ENCODE measurements at places on chromosomes 1 and 21.

- DNase-seq: no peak
These were observed 87.9 kb upstream of the HMCN1 start for GRCh38 chr1:185646202-185646683.

DNA sequence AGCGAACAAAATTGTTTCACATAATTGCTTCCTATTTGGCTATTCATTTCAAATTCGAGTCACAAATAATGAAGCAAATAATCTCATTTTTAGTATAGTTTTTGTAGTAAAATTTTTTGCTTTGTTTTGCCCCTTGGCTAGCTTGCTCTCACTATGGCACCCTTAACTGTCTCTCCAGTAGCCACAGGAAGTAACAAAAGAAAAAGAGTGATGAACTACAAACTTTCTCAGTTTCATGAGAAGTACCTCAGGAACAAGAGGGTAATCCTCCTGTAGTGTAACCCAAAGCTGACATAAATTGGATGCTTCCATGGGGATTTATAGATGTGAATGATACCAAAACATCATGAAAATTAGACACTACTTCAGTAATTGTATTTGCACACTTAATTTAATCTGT, 242.9 kb downstream of the BARHL2 start:
- DNase-seq: no peak

GRCh38 chr1:207960346-207960745, 49.4 kb upstream of the CD34 start:
- DNase-seq: no peak

GRCh38 chr1:150661156-150661555, 31.7 kb upstream of the ENSA start:
- DNase-seq: no peak

- DNase-seq: no peak
These were observed 54.1 kb upstream of the GPR37L1 start for GRCh38 chr1:202068596-202068995.

DNA sequence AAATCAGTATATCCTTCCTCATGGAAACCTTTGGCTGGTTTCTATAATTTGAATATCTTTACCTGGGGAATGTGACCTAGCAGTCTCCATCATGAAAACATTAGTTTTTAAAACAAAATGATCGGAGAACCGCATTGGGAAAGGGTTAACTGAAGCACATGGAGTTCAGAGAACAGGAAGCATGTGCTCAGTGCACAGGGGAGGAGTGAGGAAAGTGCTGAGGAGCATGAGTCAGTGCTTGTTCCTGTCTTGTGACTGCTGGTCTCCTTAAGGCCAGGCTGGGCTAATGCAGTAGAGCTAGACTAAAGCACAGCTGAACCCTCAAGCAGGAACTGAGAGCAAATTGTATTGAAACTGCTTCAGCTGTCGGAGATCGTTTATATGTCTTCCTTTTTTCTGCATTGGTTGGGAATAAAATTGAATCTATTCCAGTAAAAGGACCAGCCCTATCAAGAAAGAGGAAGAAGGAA, 5.8 kb downstream of the IFI16 start:
- peak; percentile 38 for DNase-seq

- DNase-seq: no peak
These were observed 83.5 kb downstream of the ATP5PO start for GRCh38 chr21:33831962-33832659.

GRCh38 chr21:28215214-28215954, 777.3 kb downstream of the LTN1 start:
- DNase-seq: no peak

DNA sequence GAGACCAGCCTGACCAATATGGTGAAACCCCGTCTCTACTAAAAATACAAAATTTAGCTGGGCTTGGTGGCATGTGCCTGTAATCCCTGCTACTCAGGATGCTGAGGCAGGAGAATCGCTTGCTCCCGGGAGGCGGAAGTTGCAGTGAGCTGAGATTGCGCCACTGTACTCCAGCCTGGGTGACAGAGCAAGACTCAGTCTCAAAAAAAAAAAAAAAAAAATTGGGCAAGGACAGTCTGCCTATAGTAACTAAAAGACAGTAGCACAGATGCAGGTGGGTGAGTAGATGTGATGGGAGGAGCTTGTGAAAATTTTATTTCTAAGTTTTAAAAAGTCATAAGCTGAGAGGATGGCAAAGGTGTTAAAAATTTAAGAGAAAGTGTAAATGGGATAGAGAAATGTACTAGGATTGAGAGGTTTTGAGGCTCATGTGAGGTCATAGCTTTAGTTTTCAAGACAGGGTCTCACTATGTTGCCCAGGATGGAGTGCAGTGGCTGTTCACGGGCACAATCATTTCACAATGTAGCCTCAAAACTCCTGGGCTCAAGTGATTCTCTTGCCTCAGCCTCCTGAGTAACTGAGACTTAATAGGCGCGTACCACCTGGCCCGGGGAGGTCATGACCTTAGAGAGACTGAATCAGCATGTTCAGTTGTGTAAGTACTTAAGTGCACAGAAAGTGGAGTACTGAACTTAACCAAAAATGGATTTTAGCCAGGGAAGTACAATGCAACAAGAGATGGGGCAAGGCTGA, 33.7 kb downstream of the PTP4A2 start:
- no peak for DNase-seq

- no peak for DNase-seq
These were observed 4.6 kb upstream of the C1orf87 start for GRCh38 chr1:60078182-60078581.

DNA sequence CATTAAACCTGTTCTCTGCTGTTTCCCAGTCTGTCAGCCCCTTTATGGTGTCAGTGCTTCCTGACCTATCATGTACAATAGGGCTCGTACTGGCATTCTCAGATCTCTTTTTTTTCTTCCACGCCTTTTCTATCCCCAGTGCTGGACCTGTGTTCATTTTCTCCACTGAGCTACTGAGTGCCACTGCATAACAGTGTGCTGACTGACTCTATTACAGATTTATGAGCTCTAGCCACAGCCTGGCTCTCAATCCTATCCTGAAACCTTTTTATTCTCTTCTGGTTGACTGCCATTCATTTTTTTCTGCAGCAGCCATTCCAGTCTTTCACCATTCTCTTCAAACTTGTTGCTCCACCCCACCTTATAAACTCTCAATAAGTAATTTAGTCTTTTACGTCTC, 59.6 kb upstream of the MACF1 start:
- no peak for DNase-seq
